ENCODE measurements at places on chromosomes 4 and X.

DNA sequence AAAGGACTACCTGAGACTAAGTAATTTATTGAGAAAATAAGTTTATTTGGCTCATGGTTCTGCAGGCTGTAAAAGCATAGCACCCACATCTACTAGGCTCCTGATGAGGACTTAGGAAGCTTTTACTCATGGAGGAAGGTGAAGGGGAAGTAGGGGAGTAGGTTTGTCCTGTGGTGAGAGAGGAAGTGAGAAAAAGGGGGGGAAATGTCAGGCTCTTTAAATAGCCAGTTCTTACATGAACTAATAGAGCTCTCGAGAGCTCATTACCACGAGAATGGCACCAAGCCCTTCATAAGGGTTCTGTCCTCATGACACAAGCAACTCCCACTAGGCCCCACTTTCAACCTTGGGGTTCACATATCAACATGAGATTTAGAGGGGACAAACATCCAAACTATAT is 125.5 kb upstream of the NRK start:
- DNase-seq, result no peak

GRCh38 chr4:2599304-2599654 is 62.8 kb downstream of the FAM193A start:
- no peak for DNase-seq

GRCh38 chr4:103499094-103499493 is 220.7 kb downstream of the TACR3 start:
- DNase-seq, result no peak

DNA sequence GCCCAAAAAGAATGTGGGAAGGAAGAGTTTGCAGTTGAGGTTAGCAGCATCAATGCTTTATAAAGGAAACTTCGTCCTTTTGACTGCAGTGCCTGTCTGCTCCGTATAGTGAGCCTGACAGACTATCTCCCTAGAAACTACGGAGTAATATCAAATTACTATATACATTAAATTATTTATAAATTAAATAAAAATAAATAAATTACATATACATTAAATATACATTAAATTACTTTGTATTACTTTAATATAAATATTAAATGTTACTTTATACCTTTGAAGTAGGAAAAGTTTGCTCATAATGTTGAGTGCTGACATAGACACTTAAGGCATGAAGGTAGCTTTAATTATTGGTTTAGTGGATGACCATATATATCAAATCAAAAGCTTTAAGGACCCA is 165.2 kb downstream of the IL15 start:
- no peak for DNase-seq

DNA sequence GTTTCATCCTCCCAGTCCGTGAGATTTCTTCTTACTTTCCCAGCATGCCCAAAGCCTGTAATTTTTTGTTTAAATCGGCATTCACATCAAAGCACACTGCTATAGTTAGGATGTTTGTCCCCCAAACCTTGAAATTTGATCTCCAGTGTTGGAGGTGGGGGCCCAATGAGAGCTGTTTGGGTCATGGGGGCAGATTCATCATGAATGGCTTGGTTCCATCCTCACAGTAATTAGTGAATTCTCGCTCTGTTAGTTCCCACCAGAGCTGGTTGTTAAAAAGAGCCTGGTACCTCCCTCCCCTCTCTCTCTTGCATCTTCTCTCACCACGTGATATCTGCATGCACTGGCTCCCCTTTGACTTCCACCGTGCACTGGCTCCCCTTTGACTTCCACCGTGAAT is 40.5 kb upstream of the PGRMC2 start:
- no peak for DNase-seq

DNA sequence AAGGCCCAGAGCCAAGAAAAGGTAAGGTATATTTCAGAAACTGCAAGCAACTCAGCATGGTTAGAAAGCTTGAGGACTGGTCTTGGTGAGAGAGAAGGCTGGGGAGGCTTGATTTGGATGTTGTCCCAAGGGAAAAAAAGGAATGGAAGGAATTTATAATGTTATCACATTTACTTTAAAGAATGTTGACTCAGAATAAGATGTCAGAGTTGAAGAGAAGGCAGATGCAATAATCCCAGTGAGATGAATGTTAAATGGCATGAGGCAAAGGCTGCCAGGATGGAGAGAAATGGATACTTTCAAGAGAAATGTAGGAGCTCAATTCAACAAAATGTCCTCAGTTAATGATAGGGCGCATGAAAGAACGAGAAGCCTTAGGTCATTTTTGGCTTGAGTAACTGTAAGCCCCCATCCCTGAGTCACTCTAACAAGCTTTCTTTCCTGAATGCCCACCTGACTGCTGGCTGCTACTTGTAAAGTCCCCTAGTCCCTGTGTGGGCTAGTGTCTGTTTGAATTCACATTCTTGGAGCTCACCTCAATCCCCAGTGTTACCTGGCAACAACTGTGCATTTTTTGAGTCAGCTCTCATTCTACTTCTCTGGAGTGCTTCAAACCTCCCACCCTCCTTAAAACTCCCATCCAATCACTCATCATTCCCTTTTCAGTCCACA is 103.0 kb upstream of the TAPT1 start:
- DNase-seq, result no peak

DNA sequence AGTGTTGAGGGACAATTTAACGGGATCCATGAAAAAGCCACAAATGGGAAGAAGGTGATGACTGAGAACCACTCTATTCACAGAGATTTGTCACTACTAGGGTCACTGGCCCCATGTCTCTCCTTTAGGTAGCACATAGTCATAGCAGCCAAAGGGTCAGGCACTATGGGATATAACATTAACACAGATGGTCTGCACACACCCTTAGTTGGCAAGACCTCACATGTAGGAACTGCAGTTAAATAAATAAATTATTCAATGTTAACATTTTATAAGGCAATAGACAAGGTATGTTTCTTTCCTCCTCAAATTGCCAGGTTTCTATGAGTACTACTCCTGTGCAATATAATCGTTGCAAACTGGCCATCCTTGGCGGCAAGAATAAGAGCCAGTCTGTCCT is 10.9 kb downstream of the RASGEF1B start:
- no peak for DNase-seq

DNA sequence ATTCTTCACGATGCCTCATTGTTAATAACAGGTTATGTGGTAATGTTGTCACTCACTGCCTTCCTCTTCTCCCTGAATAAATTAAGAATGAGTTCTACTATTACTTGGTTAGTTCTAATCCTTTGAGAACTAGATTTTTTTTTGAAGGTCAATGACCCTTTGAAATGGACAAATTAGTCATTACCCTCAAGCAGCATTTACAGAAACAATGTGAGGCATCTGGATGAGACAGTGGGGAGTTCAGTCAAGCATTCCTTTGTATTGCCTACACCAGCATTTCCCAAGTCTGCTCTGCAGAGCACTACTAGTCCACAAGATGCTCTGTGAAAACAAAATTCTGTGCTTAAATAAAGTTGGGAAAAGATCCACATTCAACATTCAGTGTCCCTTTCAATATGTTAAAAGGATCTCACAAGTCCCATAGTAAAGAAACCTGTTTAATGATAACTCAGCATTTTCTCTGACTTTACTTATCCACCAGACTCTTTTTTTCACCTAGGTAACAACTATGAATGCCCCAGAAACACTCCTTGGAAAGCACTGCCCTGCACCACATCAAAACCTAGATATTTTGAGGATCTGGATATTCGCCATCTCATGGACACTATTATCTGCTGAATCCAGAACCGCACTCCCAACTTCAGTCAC is 60.6 kb downstream of the CHRDL1 start:
- no peak for DNase-seq

DNA sequence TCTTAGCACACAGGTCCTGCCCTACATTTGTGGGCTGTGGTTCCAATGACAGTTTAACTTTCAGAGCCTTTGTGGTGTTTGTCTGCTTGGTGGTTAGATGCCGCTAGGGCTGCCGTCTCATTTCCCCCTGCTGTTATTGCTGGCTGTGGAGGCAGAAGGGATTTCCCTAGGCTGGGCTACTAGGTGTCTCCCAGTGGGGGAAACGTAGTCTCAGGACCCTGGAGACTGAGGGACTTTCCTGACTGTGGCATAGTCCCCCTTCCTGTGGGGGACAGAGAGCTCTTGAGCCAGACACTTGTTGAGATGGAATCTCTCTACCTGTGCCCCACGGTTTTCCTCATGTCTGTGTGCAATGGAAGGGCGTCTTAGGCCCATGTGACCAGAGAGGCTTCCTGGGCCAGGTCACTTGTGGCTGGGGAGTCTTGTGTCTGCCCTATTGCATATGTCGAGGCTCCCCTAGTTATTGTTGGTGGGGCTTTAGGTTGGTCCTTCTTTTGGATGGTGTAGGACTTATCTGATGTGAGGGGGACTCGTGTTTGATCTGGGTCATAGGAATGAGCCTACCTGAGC is 68.2 kb downstream of the ARHGAP10 start:
- DNase-seq, result peak; percentile 13

- DNase-seq, result peak; percentile 29
These were observed 64.3 kb upstream of the CCDC160 start for GRCh38 chrX:134172588-134173259.

GRCh38 chr4:138851391-138852335 is 163.9 kb upstream of the NOCT start:
- no peak for DNase-seq

DNA sequence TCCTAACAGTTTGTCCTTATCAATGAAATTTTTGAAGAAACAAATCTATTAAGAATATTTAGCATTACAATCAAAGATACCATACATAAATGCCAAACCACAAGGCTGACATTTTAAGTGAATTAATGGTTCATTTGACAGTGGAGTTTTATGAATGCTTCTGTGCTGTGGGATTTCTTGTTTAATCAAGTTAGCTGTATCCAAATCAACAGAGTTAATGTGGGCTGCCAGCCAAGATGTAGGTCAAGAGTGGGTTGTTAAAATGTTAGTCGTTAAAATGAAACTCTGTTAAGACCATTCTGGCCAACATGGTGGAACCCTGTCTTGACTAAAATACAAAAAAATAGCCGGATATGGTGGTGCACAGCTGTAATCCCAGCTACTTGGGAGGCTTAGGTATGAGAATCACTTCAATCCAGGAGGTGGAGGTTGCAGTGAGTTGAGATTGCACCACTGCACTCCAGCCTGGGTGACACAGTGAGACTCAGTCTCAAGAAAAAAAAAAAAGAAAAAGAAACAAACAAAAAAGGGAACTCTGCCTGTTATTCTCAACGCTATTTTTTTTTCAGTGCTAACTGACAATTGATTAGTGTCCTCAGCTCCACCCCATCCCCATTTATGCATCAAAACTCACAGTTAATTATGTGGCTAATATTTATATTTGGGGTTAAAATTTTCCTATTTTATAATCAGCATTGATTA is 20.2 kb downstream of the GPAT3 start:
- DNase-seq, result no peak

- no peak for DNase-seq
These were observed 56.3 kb upstream of the NAP1L5 start for GRCh38 chr4:88753658-88754571.

GRCh38 chr4:89486042-89486441 is 178.4 kb upstream of the GPRIN3 start:
- DNase-seq, result no peak

GRCh38 chr4:146278986-146279385 is 64.6 kb downstream of the REELD1 start:
- no peak for DNase-seq

DNA sequence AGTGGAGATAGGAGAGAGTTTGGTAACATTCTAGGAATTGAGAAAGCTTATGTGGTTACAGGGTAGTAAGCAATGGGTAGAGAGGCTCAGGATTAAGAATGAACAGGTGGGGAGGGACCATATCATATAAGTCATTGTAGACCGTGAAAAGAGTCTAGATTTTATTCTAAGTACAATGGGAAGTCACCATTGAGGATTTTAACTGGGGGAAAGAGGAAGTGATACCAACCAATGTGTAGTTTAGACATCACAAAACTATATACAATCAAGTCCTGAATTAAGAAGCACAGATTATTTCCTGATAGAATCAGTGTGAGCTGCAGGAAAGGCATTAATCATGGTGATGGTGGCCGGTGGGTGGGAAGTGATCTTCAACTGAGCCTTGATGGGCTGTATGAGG is 178.3 kb upstream of the ZIC3 start:
- DNase-seq, result no peak

GRCh38 chrX:13091111-13091765 is 46.8 kb upstream of the FAM9C start:
- peak; percentile 23 for DNase-seq

DNA sequence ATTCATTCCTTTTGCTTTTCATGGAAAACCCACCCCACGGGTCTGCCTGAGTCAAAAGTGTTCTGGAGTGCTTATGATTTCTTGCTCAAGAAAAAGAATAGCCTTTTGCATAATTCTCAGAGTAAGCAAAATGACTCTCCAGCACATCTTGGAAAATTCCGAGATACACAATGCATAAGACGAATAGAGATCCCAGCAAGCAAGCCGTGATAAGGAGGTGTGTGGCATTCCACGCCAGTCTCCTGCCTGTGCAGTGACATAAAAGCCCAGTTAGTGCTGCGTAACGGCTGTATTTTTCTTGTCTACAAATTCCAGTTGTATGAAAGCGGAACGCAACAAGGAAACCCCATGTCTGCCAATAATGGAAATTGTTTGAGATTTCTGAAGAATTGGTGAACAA is 237.9 kb upstream of the GATB start:
- DNase-seq, result no peak

DNA sequence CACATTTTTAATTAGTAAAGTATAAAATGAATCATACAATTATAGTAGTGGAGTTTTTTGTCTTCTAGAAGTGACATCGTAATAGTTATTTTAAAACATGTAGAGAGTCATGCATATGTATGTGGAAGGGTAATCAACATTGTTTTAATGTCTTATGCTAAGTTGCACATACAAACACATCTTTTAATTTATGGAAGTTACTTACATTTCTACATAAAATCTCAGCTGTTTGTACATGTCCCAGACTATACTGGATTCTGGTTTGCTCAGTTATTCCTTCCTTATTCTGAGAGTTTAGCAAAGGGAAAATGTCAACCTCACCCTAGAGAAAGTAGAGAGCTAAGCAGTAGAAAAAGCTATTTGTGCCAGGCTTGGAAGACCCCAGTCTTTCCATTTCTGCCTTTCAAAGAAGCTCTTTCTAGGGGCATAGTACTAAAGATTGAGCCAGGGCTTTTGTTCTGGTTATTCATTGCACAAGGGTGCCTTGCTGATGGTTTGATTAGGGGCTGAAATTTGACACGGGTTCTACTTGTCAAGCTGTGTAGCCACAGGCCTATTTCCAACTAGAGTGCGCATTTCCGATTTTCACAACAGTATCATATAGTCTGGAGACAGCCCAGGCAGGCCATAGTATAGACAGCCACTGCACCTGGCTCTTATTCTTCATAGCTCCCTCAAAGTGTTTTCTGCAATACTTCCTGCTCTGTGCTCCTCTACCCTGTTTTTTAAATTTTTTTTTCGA is 106.3 kb downstream of the RPA4 start:
- DNase-seq, result no peak

- no peak for DNase-seq
These were observed 28.0 kb downstream of the TACC3 start for GRCh38 chr4:1749370-1749769.

DNA sequence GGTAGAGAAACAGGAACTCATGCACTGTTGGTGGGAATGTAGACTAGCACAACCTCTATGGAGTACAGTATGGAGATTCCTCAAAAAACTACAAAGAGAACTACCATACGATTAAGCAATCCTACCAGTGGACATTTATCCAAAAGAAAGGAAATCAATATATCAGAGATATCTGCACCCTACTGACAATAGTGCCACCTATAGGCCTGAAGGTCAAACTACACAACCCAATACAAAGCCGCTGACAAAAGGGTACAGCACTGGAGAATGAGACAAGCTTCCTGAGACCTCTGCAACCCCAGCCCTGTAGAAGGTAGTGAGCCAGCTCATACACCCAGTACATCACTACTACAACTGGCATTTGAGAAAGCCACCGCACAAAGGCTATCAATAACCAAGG is 67.1 kb downstream of the CBR4 start:
- no peak for DNase-seq

- DNase-seq, result no peak
These were observed 215.0 kb upstream of the GIMD1 start for GRCh38 chr4:106583567-106583966.

Data from T-cell (primary cell).